Stimulated activated CD4-positive, alpha-beta T cell treated with anti-CD3 and anti-CD28 coated beads, Interleukin-1b, Interleukin-23, amount 100 ng/mL, for 24 hours (primary cell): ENCODE measurements at places on chromosomes 13 and 19.

- no peak for DNase-seq
These were observed 3.3 kb downstream of the ATP5F1D start for GRCh38 chr19:1244693-1245451.

- DNase-seq: no peak
These were observed 1.1 kb downstream of the METTL21C start for GRCh38 chr13:102693776-102694175.

DNA sequence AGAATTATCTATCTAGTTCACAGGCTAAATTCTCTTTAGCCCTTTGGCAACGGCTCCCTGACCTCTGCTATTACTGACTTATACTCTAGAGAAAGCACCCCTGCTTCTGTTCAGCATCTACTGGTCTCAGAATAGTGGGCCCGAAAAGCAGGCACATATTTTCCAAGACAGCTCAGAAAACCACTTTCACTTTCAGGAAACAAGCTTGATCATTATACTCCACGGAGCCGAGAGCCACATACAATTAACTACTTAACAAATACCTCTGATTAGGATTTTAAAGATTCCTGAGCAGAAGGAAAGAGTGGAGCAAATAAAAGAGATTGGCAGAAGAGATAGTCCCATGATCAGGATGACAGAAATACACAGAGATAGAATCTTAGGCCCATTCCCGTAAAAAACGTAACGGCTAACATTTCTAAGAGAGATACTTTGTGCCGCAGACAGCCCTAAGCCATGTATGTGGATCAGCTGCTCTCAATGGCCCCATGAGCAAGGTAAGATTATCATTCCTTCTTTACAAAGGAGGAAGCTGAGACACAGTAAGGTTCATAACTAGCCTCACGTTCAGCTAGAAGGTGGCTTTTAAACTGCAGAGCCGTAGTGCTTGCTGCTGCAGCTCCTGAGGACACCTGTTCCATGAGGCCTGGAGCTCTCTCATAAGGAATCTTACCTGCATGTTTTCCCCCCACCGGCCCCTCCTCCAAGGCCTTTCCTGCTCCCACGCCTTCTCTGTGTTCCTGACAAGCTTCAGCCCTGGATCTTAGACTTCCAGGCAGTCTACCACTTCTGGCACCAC is 227.2 kb downstream of the FOXO1 start:
- DNase-seq: no peak

DNA sequence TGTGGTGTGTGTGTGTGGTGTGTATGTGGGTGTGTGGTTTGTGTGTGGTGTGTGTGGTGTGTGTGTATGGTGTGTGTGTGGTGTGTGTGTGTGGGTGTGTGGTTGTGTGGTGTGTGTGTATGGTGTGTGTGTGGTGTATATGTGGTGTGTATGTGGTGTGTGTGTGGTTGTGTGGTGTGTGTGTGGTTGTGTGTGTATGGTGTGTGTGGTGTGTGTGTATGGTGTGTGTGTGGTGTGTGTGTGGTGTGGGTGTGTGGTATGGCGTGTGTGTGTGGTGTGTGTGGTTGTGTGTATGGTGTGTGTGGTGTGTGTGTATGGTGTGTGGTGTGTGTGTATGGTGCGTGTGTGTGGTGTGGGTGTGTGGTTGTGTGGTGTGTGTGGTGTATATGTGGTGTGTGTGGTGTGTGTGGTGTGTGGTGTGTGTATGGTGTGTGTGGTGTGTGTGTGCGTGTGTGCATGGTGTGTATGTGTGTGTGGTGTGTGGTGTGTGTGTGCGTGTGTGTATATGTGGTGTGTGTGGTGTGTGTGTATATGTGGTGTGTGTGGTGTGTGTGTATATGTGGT is 8.7 kb downstream of the SHISA7 start:
- DNase-seq: no peak

GRCh38 chr19:49950956-49951526 is 9.9 kb downstream of the SIGLEC11 start:
- no peak for DNase-seq

DNA sequence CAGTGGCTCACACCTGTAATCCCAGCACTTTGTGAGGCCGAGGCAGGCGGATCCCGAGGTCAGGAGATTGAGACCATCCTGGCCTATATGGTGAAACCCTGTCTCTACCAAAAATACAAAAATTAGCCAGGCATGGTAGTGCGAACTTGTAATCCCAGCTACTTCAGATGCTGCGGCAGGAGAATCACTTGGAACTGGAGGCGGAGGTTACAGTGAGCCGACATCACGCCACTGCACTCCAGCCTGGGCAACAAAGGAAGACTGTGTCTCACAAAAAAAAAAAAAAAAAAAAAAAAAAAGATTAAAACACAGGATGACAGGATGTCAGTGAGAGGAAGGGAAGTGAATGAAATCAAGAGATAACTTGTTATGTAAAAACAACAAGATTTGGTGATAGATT is 1158.5 kb downstream of the PCDH9 start:
- DNase-seq: no peak

- no peak for DNase-seq
These were observed 6.2 kb downstream of the CPAMD8 start for GRCh38 chr19:17020385-17020784.

DNA sequence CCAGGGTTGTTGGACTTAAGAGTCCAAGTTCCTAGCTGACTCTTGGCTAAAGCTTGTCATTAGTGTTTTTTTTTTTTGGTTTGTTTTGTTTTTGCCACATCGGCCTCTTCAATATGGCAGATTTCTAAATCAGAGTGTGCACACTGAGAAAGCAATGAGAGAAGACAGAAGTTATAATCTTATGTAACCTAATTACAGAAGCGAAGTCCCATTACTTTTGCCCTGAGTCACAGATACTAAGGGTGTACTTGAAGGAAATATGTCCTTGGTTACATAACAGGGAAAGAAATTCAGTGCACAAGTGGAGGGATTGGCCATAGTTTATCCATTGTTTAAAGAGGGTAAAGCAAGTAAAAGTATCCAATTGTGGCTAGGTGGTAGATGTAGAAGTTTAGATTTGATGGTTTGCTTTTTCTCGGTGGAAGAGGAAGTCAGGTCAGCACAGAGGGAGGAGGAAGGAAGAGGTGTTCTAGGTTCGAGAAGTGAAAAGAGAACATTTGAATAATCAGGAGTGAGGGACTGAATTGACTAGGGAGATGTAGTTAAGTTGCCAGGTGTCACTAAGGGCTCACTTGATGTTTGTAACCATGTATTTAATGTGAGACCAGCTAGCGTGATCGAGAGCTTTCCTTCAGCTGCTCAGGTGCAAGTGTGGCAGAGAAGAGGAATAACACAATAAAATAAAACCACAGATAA is 12.2 kb downstream of the GTF2F2 start:
- no peak for DNase-seq

DNA sequence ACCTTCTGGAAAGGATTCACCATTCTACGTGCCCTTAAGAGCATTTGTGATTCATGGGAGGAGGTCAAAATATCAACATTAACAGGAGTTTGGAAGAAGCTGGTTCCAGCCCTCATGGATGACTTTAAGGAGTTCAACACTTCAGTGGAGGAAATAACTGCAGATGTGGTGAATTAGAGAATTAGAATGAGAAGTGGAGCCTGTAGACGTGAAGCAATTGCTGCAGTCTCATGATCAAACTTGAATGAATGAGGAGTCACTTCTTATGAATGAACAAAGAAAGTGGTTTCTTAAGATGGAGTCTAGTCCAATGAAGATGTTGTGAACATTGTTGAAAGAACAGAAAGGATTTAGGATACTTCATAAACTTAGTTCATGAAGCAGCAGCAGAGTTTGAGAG is 129.1 kb downstream of the TNFRSF19 start:
- DNase-seq: no peak

GRCh38 chr13:27583645-27584044 is 36.7 kb downstream of the LNX2 start:
- DNase-seq: no peak

DNA sequence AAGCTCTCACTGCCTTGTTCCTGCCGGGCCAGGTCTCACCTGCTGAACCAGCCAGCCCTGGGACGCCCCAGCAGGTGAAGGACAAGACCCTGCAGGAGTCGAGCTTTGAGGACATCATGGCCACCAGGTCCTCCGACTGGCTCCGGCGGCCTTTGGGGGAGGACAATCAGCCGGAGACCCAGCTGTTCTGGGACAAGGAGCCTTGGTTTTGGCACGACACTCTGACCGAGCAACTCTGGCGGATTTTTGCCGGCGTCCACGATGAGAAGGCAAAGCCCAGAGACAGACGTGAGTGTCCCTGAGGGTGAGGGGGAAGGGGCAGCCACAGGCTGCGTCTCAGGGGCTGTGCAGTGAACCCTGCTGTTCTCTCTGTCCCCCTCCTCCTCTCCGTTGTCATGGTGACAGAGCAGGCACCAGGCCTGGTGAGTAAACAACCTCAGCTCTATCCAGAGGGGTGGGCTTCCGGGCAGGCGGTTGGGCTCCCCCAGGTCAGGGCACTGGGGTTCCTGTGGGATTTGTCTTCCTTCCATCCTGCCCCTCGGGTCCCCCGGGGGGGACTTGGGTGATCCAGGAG is 9.7 kb downstream of the TLE6 start:
- DNase-seq: no peak

GRCh38 chr13:98214008-98214643 is 37.1 kb upstream of the RNF113B start:
- no peak for DNase-seq

DNA sequence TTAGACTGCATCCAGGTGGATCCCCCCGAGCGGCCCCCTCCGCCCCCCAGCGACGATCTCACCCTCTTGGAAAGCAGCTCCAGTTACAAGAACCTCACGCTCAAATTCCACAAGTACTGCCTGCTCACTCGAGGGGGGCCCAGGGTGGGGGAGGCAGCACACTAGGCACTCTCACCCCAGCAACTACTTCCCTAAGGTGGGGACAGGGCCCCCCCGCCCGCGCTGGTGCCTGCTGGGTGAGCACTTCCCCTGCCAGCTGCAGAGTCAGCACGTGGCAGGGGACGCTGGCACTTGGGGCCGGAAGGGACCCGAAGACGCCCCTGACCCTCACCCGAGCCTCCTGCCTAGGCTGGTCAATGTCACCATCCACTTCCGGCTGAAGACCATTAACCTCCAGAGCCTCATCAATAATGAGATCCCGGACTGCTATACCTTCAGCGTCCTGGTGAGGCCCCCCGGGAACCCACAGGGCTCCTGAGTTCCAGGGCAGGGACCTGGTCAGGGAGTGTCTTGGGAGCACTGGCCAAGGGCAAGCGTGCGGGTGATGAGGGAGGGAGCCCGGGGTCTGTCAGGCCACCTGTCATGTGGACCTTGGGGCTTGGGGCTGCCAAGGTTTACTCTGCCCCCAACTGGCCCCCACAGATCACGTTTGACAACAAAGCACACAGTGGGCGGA is 5.2 kb downstream of the MCOLN1 start:
- no peak for DNase-seq

DNA sequence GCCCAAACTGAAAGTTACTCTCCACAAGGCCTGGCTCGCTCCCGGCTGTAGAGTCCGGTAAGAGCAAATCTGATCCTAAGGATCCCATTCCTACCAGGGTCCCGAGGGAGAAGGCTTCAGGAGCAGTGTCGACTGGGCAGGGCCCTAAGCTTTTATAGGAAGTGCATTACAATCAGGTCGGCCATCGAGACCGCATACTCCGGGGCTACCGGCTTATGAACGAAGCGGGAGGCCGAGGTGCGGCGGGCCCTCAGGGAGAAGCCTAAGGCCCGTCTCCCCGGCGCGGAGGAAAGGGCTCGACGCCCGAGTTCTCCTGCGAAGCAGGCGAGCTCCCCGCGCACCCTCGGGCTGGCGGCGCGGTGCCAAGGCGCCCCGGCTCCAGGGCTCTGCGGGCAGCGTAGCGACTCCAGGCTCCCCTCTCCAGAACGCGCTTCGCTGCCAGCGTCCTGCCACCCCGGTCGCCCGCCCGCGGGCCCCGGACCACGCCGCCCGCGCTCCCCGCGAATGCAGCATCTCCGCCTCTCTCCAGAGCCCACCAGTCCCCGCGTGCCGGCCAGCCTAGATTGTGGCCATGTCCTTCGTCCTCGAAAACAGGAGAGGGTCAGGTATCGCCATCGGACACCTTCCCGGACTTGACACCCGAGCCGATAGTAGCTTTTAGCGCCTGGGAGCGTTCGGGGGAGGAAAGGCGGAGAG is 1.4 kb downstream of the EFNB2 start:
- DNase-seq: no peak

DNA sequence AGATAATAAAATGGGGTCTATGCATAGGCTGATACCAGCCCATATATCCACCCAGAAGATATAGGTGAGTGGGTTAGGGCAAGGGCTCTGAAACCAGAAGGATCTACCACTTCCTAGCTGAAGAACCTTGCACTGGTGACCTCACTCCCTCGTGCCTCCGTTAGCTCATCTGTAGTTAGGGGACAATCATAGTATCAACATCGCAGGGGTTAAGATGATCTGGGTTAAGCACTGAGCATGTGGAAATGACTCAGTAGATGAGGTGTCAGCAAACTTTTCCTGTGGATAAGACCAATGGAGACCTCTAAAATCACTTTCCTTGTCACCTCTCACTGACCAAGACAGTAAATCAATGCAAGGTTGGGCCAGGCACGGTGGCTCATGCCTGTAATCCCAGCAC is 30.5 kb downstream of the TNFSF14 start:
- DNase-seq: no peak

- no peak for DNase-seq
These were observed 67.7 kb downstream of the EPSTI1 start for GRCh38 chr13:42924344-42924743.

DNA sequence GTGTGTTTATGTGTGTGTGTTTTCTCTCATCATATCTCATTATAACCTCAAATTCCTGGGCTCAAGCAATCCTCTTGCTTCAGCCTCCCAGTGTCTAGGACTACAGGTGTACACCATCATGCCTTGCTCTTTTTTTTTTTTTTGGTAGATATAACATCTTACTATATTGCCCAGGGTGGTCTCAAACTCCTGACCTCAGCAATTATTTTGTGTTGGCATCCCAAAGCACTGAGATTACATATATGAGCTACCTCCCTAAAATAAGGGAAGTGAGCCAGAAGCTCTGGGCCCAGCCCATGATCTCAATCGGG is 448 bp upstream of the ZNF543 start:
- no peak for DNase-seq

GRCh38 chr13:61830475-61830874 is 414.8 kb upstream of the PCDH20 start:
- DNase-seq: no peak

- peak; percentile 27 for DNase-seq
These were observed 9.3 kb downstream of the MPND start for GRCh38 chr19:4352701-4353121.

- DNase-seq: no peak
These were observed 9.6 kb downstream of the APC2 start for GRCh38 chr19:1459479-1459878.

DNA sequence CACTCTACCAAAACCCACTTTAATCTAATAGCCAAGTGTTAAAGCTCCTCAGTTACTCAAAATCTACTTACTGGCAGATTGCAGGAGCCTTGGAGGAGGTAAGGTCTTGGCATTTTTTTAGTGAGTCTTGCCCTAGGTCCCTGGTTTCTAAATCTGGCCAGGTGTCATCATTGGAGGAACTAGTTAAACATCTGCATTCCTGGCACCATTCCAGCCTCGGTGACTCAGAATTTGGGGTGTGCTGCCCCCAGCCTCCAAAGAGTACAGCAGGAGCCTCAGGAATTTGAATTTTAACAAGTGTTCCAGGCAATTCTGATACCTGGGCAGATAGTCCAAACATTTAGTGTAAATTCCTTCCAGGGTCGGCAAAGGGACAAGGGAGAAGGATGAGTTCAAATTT is 37.4 kb downstream of the KLF5 start:
- DNase-seq: no peak
